ENCODE measurements at places on chromosomes 4 and X.

GRCh38 chrX:70139736-70140135, 6.5 kb downstream of the IGBP1 start:
- no peak for DNase-seq

- DNase-seq = peak; percentile 38
These were observed 28.8 kb downstream of the RBM47 start for GRCh38 chr4:40600850-40601249.

DNA sequence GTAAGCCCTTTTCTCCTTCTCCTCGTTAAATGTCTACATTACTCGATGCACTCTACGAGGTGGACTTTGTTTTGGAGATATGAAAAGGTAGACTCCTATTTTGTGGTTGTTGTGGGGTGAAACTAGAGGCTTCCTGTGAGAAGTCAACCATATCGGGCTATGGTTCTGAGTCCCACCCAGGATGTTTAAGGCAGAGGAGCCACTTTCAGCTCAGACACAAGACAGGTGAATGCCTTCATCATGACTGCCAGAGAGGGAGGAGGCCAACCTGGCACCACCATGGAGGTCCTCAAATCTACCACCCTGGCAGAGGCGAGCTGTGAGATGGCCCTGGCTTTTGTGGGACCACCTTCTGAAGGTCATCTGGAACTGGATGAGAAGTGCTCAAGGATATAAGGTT, 154.4 kb upstream of the KLF3 start:
- no peak for DNase-seq

DNA sequence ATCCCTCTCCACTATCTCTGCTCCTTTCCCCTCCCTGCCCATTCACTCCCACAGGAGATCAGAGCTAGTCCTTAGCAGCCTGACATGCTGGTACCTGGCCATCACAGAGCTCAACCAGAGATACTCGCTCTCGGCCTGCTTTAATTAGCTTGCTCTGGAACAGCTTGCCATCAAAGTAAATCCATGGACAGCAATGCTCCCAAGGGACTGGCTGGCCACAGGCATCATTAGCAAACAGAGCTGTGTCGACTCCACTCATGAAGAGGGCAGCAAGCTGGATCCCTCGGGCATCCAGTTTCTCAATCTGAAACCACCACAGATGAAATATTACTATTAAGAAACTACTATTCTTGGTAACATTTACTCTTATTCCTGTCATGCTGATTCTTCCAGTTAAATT, 43.4 kb upstream of the PHF8 start:
- DNase-seq = no peak

DNA sequence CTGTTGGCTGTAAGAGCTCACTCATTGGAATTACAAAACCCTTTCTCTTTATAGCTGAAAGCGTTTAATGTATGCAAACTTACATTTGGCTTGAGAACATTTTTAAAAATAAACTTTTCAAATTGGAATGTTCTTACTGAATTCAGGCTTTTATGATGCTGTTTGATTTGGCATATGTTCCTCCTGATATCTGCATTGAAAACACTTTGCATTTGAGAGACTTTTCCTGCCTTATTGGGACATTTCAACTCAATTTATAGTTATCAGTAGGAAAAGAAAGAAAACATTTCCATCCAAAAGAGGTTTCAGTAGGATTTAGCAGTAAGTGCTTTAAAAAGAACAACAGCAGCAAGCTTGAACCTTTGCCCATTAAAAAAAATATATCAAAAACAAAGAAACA, 520.0 kb downstream of the IL1RAPL1 start:
- no peak for DNase-seq

DNA sequence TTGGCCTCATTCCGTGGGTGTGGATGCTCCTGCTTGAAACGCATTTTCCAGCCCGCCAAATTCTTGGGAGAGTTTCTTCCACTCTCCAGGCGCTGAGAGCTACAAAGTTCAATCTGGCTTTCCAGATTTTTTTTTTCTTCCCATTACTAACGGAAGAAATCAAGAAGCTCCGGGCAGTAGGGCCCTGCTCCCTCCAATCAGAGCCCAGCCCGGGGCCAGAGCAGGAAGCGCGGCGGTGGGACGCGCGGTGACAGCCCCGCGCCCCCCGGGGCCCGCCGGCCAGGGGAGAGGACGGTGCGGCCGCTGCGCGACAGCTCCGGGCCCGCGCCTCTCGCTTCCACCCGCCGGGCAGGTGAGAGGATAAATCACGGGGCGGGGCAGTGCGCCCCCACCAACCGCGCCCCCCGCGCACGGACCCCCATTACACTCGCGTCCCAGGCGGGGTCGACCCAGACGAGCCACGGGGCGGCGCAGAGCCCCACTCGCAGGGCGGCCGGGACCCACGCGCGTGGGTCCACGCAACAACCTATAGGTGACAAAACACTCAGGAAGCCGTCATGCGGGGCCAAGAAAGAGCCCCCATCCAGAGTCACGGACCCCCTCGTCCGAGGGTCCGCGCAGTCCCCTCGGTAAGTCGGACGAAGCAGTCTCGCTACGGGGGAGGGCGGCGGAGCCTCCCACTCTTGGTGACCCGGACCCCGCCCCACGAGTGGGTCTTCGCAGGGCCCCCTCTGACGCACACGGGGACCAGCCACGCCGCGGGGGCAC, 868 bp downstream of the AFAP1 start:
- no peak for DNase-seq

- DNase-seq = no peak
These were observed 28.5 kb downstream of the EDNRA start for GRCh38 chr4:147509386-147509785.

DNA sequence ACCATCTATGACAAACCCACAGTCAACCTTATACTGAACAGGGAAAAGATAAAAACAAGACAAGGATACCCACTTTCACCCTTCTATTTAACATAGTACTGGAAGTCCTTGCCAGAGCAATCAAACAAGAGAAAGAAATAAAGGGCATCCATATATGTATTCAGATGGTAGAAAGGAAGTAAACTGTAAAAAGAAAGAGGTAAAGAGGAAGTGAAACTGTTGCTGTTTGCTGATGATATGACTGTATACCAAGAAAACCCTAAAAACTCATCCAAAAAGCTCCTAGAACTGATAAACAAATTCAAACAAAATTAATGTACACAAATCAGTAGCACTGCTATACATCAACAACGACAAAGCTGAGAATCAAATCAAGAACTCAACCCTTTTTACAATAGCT, 538.7 kb upstream of the PABPC4L start:
- peak; percentile 3 for DNase-seq

DNA sequence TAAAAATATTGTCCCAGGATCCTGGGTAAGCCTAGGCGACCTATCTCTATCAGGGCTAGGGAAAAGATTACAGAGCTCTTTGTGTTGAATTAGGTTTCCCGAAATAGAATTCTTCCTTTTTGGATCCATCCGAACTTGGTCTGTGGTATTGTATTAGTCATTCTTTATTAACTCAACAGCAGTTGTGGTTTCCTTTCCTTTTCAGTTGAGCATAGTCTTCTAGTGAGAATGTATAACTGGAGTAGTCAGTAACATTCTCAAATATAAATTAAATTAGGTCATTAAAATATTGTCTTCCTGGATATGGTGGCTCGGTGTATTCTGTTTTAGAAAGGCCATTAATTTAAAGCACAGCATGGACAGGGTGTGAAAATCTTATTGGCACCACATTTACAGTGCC, 520.4 kb downstream of the NLGN4X start:
- DNase-seq = no peak

- no peak for DNase-seq
These were observed 43.1 kb upstream of the PPARGC1A start for GRCh38 chr4:23932901-23933308.

DNA sequence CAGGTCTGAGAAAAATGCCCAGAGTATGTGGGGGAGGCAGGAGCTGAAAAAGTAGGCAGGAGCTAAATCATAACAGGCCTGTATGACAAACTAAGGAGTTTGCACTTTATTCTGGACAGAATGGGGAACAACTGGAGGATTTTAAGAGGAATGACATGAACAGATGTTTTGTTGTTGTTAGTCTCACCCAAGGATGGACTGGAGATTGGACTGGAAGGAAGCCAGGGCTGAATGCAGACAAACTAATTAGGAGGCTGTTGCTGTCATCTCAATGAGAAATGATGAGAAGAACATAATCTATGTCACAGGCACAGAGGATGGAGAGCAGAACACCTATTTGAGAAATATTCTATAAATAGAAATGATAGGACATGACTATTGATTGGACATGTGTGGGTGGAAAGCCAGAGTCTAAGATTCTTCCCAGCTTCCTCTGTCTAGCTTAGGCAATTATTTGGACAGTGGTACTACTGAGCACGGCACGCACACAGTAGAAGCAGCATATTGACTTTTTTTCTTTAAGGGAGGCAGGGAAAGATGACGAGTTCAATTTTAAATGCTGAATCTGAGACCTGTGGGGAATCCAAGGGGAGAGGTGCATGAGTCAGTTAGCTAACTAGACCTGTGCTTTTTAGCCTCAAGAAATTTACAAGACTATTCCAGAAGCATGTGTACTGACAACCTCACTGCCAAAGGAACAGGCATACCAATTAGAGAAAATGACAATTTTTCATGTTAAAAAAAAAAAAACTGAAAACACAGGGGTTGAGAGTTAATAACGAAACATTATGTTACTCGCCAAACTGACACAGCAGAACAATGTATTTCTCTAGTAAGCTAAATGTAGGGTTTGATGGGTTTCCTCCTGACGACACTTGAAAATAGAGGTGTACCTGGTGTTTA, 963 bp upstream of the USO1 start:
- DNase-seq = no peak

GRCh38 chr4:77360451-77360850, 203.4 kb downstream of the CCNG2 start:
- DNase-seq = no peak

DNA sequence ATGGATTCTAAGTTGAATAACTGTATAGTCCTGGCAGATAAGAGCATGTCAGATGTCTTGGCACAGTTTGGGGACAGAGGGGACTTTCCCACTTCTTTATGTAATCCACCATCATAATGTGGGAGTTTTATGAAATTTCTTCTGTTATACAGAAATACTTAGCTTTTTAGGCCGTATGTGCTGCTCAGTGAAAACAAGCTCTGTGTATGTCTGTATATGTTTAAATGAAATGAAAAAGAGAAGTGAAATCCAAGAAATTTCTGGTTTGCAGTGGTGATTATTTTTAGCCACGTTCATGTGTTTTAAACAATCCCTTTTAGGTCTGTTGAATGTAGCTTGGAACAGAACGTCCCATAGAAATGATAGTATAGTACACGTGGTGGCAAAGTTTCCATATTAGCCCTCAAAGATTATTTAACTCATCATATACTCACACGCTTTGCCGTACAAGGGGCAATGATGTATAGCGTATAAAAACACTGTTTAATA, 41.0 kb downstream of the GAB1 start:
- DNase-seq = no peak

DNA sequence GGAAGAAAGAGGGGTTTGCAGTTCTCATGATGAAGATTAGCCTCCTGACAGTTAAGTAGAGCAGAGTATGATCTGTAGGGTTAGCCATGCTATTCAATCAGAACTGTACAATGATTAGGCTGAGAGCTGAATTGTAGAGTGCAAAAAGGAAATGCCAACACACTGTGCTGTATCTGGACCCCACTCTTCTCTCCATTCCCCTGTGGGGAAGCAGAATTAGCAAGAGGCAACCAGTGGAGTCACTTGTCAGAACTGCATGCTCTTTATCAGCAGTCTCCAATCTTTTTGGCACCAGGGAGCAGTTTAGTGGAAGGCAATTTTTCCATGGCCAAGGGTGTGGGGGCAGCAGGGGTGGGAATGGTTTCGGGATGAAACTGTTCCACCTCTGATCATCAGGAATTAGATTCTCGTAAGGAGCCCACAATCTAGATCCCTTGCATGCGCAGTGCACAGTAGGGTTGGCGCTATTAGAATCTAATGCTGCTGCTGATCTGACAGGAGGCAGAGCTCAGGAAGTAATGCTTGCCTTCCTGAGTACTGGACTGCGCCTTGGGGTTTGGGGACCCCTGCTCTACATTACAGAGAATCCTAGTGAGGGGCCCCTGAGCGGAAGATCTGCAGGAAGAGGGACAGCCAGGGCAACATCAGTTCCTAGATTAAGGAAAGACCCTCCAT, 19.4 kb downstream of the TBC1D9 start:
- no peak for DNase-seq

DNA sequence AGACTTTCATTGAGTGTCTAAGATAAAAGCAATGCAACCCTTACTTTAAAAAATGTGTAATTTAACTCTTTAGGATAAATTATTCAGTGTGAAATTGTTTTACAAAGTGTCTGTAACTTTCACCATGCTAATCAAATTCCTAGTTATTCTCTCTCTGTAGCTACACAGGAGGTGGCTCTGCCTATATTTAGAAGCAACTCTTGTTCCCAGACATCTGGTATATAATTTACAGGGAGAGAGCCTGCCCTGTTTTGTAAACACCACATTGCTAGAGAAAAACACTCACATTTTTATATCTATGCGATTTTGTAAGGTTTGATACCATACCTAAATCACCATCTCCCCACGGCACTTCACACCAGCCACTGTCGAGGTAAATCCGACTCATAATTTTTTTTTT, 35.5 kb upstream of the SPATA4 start:
- no peak for DNase-seq

- no peak for DNase-seq
These were observed 28.6 kb downstream of the AFAP1 start for GRCh38 chr4:7910952-7911578.

DNA sequence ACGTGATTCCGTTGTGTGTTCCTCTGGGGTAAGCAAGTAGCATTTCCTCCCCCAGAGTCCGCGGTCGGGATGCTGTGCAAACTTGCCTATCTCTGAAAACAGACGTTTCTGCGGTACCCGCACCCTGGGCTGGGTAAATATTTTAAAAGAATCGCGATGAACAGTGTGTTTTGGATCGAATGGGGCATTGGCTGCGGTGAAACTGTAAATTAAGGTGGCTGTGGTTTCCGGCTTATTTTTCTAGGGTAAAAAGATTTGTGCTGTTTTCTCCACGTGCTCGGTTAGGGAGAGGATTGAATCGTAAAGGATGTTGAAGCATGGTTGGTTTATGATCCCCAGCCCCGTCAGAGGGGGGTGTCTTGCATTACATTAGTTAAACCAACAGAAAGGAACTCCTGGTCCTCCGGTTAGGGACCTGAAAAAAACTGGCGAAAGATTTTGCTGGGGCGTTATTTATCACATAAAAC, 1.2 kb downstream of the HHIP start:
- peak; percentile 42 for DNase-seq

DNA sequence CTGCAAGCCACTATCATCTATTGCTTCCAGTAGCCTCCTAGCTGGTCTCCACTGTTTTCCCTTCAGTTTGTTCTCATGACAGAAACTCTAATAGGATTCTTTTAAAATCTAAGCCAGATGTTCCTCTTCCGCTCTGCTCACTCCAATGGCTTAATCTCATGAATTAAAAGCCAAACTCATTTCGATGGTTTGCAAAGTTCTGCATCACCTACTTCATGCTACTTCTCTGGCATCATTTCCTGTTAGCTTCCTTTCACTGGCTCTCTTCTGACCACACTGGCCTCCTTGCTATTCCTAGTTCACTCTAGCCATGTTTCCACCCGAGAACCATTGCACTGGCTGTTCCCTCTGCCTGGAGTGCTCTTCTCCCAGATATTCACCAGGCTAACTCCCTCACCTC, 102.0 kb upstream of the LSM6 start:
- DNase-seq = no peak

DNA sequence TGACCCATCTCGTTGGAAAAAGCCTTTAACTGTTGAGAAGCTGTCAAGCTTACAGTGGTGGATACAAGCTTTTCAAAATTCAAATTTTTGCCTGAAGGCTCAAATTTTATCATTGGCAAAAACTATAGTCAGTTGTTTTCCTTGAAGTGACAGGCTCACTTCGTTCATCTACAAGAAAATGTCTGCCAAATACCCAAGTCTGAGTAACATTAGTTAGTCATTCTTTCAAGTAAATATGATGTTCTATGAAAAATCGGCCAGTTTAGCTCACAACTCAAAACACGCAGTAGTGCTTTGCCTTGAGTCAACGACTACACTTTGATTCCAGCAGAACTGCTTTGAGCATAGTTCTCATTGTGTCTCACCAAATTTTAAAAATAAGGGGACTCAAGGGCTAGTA, 170.3 kb upstream of the MAMLD1 start:
- DNase-seq = no peak

Measured in KBM-7 (cell line).